ENCODE measurements at places on chromosomes 1 and 21.

DNA sequence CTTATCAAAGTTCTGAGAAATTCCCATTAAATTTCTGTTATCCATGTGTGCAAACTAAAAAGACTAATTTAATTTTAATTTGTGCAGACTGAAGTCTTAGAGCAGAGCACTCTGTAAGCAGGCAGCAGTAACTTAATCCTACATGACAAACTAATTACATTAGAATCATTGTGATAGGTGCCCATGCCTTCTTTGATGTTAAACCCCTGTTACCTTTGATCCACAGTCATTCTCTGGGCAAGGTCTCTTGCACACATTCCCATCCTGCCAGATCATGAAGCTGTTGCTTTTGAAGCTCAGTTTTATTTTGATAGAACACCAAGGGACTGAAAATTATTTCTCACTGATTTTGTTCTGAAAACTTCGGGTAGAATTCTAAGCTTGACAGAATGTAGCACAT lies 77.2 kb downstream of the BCAR3 start:
- no peak for DNase-seq

DNA sequence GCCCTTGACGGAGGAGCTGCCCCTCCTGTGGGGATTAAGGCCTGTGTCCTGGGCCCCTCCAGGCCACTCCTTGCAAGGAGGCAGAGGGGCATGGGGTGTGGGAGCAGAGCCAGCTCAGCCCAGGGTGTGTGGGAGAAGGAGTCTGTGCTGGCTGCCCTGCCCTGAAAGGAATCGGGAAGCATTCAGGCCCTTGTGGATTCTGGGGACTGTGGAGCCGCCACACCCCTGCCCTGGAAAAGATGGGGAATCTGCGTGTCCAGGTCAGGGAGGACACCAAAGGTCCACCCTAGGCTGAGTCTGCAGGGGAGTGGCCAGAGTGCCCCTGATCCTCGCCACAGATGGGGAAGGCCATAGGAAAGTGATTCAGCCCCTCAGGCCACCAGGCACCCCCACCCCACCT lies 16.5 kb upstream of the PRDM16 start:
- no peak for DNase-seq

GRCh38 chr1:47252795-47253194 lies 20.8 kb upstream of the TAL1 start:
- no peak for DNase-seq

DNA sequence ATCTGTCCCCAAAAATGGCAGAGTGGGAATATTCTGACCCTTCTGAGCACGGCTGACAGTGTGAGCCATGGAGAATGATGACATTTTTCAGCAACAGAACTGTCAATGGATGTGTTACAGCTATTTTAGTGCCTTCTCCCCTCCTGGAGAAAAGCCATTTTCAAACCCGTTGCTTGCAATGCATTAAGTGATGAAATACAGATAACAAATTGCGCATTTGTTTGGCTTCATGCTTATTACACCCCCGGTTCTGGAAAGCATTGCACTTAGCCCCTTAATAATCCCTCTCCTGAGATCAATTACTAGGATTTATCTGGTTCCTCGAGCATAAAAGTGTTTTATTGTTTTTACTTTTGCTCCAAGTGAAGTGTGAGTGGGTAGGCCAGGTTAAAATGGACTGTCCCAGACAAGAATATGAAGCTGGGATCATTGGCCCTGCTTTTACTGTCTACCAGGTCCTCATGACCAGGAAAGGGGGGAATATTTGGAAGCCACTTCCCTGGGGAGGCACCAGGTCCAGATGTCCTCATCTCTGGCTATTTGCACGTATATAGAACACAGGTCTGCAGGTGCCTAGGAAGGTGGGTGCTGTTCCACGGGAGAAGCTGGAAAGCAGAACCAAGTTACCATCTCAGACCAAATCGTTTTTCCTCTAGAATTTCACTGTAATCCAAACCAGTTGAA lies 37.5 kb upstream of the HHAT start:
- no peak for DNase-seq

DNA sequence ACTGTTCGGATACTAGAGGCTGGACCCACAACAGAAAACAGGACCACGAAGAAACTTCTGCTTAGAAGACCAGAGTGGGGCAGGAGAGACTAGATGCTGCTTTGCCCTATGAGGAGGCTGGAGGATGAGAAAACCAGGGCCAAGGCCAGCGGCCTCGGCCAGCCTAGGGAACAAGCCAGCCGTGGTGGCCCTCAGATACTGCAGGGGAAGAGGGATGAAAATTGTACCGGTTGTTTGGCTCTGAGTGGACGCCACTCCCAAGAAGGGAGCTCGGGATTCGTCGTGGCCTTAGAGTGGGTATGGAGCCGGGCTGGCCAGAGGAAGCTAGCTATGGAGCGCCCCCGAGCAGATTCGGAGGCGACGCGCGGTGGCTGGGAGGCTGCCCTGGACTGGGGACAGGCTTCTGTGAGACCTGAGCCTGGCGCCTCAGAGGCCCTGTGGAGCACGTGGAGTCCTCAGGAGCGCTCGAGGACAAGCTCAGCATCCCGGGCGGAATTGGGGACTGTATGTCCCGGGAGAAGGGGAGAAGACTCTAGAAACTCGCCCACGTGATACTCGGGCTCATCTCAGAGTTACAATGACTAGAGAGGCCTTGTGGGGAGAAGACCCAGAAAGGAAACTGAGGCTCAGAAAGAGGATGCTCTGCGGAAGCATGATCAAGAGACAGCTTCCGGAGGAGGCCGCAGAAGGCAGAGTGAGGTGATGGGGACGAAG lies 2.8 kb downstream of the PRRX1 start:
- no peak for DNase-seq

DNA sequence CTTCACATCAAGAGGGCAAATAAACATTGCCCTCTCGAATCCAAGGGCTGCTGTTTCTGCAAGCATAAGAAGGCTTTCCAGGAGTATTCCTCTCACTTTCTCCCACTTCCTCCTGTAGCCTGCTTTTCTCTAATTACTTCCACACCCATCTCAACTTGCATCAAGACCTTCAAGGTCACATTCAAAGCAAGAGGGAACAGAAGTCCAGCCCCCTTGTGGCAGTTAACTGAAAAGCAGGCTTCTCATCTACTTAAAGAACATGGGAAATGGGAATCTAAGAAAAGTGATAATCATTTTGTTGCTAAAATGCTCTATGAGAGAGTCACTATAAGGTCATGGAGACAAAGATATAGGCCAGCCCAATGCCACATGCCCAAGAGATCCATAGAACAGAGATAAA lies 874.4 kb downstream of the KCNT2 start:
- DNase-seq, result no peak

DNA sequence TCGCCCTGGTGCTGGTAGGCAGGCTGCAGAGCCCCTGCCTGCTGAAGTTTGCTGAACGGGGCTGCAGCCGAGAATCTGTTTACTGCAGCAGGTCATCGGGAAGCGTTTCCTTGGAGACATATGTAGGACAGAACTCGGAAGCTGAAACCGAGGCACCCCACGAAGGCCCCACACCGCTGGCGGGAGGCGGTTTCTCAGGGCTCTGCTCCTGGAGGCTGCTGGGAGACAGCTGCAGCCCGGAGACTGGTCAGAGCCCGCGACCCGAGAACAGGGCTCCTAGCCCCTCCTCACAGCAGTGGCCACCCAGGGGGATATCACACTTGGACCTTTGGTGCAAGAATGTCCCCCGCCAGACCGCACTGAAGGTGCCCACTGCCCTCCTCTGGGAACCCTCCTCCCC lies 12.7 kb upstream of the PLCH2 start:
- DNase-seq, result no peak

GRCh38 chr1:181126871-181127587 lies 38.5 kb downstream of the IER5 start:
- DNase-seq, result no peak

DNA sequence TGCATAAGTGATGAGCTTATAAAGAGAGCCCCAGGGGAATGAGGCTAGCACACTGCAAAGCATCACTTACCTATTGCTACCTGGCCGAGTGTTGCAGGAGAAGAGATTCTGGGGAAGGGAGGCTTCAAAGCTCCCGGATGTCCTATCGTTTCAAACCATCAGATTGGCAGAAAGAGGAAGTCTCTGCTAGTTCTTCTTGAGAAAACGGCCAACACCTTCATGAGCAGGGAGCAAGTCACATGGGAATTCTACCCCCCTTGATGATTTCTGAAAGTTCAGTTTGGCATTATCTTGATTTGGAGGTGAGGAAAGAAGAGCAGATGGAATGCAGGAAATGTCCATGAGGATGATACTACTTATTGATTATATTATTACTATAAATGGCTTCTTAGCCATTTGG lies 16.2 kb downstream of the SYF2 start:
- no peak for DNase-seq

GRCh38 chr21:46603228-46603627 lies 1.7 kb downstream of the S100B start:
- no peak for DNase-seq

DNA sequence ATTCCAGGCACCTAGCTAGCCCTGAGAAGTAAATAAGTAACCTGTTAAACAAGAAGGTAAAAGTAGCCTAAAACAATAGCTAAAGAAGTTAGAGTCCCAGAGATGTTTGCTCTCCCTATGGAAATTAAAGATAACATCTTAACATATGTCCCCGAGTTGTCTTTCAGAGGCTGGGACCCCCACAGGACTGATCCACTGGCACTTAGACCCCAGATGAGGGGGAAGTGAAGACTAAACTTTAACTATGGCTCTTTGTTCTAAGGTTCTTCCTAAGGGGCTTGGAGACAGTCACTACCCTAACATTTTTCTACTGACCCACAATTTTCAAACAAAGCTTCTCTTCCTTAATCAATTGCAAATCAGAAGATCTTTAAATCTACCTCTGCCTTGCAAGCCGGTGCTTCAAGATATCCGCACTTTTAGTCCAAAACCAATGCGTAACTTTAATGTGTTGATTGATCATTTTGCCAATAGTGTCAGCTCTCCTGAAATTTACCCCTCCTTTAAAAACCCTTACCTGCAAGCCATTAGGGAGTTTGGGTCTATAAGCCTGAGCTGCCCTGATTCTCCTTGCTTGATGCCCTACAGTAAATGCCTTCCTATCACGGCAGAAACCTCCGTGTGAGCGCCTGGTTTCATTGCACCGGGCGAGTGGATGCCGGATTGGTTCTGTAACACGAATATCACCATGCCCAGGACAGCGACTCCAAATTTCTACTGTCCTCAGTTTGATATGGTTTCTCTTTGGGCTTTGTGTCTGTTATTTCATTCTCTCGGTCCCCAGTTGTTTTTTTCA lies 404.4 kb downstream of the SIPA1L2 start:
- no peak for DNase-seq

GRCh38 chr21:46597031-46597430 lies 7.9 kb downstream of the S100B start:
- DNase-seq, result no peak

GRCh38 chr1:168390271-168390670 lies 109.6 kb downstream of the TBX19 start:
- DNase-seq, result no peak

Measured in activated CD4-positive, alpha-beta T cell treated with anti-CD3 and anti-CD28 coated beads, Interleukin-2, amount 50 U/mL, for 16 hours (primary cell).